ENCODE measurements at places on chromosomes 13 and 19. TPM values are rescaled to one million over a fixed set of nuclear protein-coding genes. Genes with fewer than 3 reads are reported as not detected.
A peak's percentile ranks its signal among the peaks of the same experiment; 100 is the strongest.

The LIM2 gene
- not detected for total RNA-seq

The PEAK3 gene
- total RNA-seq: not detected

The MBD3L2 gene
- total RNA-seq: not detected

The KCNK6 gene
- total RNA-seq: 14.4 TPM

The SMIM44 gene
- not detected for total RNA-seq

The KIR2DL1 gene
- total RNA-seq: not detected

The ADGRE1 gene
- not detected for total RNA-seq

The ZNF415 gene
- 15.5 TPM for total RNA-seq

The AMER2 gene
- 0.14 TPM for total RNA-seq

- H3K27ac ChIP-seq: no peak overlapping the region
- DNase-seq: no peak
- no peaks in the 10 kb centered on the region for H3K36me3 ChIP-seq
- H3K4me3 ChIP-seq: no peak overlapping the region
- H3K27me3 ChIP-seq: peaks cover 3% of the 10 kb centered on the region
Observed at GRCh38 chr19:6571167-6571566, 19.8 kb downstream of the CD70 start.

DNA sequence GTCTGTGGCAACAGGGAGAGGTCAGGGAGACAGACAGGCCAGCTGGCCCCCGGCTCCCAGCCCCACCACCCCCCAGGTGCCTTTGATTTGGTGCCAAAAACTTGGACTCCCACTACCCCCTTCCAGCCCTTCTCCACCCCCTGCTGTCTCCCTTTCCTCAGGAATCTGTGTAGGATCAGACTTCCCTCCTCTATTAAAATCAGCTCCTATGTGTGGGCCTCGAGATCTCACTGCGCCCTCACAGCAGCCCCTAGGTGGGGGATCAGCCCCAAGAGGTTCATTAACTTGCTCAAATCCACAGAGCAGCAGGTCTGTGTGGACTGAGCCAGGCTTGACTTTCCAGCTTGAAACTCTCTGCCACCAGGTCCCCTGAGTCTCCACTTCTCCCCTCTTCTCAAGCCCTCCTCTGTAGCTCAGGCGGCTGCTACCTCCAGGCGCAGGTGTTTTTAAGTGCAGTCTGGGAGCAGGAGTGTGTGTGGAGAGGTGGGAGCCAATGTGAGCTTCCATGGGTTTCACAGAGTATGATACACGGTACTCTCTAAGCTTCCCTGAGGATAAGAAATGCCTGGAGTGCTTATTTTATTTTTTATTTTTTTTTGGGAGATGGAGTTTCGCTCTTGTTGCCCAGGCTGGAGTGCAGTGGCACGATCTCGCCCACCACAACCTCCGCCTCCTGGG is 1.7 kb downstream of the GAPDHS start:
- no peak overlapping the region for H3K4me3 ChIP-seq
- H3K4me1 ChIP-seq: no peaks in the 10 kb centered on the region
- no peak for DNase-seq
- H3K27me3 ChIP-seq: peaks cover 3% of the 10 kb centered on the region
- no peaks in the 10 kb centered on the region for H3K36me3 ChIP-seq
- H3K27ac ChIP-seq: no peak overlapping the region

DNA sequence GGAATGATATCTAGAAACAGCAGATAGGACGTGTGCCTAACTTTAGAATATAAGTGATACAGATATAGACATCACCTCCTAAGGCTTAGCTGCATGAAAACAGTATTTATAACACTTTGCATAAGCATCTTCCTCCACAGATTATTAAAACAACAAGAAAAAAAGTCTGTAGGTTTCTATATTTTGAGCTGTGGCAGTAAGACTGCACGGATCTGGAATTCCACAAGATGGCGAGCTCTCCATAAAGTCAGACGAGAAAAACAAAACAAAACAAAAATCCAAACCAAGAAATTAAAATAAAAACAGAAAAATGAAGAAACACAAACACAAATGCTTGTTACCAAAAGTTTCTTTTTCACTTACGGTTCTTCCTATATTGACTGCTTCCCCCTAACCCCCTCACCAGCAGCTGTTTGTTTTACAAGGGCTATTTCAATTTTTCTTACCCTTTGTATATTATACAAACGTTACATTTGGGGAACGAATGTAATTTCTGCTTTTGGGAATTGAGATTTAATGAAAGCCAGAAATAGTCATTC is 285.8 kb downstream of the MYO16 start:
- H3K36me3 ChIP-seq: no peaks in the 10 kb centered on the region
- H3K4me3 ChIP-seq: peak overlapping the region; percentile 59
- H3K4me1 ChIP-seq: peaks cover 27% of the 10 kb centered on the region
- H3K27ac ChIP-seq: peak overlapping the region; percentile 95
- no peaks in the 10 kb centered on the region for H3K27me3 ChIP-seq

GRCh38 chr19:5632241-5632612 is 9.3 kb downstream of the SAFB start:
- H3K4me3 ChIP-seq: no peak overlapping the region
- no peak for DNase-seq
- H3K4me1 ChIP-seq: peaks cover 20% of the 10 kb centered on the region
- H3K27me3 ChIP-seq: no peaks in the 10 kb centered on the region
- peaks cover 27% of the 10 kb centered on the region for H3K36me3 ChIP-seq

DNA sequence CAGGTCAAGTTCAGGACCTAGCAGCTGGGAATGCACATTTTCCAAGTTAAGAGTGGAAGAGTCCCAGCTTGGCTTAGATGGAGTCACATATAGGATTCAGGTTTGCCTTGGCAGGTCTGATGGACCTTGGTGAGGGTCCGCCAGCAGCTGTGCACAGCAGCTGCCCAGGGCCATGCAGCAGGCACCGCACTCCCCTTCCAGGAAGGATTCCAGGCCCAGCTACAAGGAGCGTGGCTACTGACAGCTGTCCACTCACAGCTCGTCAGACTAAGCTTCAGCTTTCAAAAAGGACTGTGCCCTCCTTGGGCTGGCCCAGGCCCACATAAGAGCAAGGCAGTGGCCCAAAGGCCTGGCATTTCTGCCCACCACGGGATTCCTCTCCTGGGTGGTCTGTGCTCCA is 68.4 kb downstream of the ALOX5AP start:
- DNase-seq: peak; percentile 50
- H3K27ac ChIP-seq: no peak overlapping the region
- no peaks in the 10 kb centered on the region for H3K36me3 ChIP-seq
- H3K27me3 ChIP-seq: peaks cover 7% of the 10 kb centered on the region

GRCh38 chr13:109451726-109452125 is 334.7 kb downstream of the IRS2 start:
- H3K36me3 ChIP-seq: no peaks in the 10 kb centered on the region
- H3K4me1 ChIP-seq: no peaks in the 10 kb centered on the region
- H3K27me3 ChIP-seq: no peaks in the 10 kb centered on the region
- no peak overlapping the region for H3K27ac ChIP-seq
- no peak for DNase-seq
- H3K4me3 ChIP-seq: no peak overlapping the region

DNA sequence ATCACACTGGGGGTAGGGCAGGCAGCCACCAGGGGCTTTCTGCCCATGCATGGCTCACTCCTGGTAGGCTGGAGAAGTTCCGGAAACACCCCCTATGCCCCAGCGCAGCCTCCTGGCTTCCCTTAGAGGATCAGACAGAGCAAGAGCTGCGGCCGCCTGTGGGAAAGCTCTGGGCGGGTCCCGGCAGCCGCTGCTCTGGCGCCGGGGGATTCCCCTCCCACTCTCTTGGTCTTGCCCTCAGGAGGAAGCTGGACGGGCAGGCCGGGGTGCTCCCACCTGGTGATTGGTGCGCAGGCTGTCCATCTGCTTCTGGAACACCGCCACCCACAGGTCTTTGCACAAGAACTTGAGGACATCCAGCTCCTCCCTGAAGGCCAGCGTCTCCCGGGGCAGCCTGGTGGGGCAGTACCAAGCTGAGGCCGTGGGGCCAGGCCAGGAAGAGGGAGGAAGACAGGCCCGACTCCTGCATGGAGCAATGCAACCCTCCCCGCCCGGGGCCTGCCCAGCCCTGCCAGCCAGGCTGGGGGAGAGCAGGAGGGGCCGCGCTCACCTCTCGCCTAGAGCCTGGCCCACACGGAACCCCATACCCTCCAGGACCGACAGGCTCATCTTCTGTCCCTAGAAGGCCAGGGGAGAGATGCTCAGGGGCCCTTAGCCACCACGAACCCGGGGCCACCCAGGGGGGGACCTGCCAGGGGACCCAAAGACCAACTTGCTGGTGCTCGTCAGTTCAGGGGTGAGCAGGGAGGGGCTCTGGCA is 4.0 kb upstream of the NKPD1 start:
- H3K4me1 ChIP-seq: peaks cover 4% of the 10 kb centered on the region
- DNase-seq: no peak
- no peaks in the 10 kb centered on the region for H3K36me3 ChIP-seq
- no peak overlapping the region for H3K4me3 ChIP-seq
- no peak overlapping the region for H3K27ac ChIP-seq
- H3K27me3 ChIP-seq: peaks cover 4% of the 10 kb centered on the region

- peaks cover 2% of the 10 kb centered on the region for H3K27me3 ChIP-seq
- peaks cover 69% of the 10 kb centered on the region for H3K4me1 ChIP-seq
- no peak for DNase-seq
- no peak overlapping the region for H3K27ac ChIP-seq
- no peaks in the 10 kb centered on the region for H3K36me3 ChIP-seq
Observed at GRCh38 chr13:50995854-50996253, 86.3 kb downstream of the RNASEH2B start.

DNA sequence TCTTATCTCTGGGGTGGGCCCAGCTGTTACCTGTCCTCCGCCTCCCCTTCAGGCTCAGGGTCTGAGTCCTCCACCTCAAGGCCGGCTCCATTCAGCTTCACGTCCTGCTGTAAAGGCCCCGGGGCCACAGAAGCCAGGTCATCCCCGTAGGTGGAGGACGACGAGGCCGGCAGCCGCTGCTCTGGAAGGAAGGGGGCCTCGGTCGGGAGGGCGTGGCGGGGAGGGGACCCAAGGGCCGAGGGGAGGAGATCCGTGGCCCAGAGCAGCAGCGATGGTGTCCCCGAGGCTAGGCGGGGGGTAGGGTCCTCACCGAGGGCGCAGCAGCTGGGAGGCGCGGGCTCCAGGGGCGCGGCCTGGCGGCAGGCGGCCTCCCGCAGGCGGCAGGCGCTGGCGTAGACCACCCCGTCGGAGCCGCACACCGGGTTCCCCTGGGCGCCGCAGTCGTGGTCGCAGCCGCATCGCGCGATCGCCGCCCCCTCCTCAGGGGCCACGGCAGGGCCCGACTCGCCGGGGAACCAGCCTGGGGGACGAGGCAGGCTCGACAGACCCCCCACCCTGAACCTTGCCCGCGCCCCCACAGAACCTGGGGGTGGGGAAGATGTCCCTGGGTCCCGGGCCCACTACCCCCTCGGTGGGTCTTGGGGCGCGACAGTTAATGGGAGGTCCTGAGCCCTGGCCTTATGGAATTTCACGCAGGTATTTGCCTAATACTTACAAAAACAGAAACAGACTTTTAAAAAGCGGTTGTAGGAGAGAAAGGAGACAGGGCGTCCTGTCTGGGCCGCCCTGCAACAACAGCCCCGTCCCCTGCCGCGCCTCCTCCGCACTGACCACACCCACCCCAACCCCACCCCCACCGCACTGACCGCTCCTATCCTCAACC is 7.6 kb downstream of the F2RL3 start:
- peak overlapping the region; percentile 81 for H3K4me3 ChIP-seq
- no peaks in the 10 kb centered on the region for H3K36me3 ChIP-seq
- H3K27ac ChIP-seq: no peak overlapping the region
- H3K27me3 ChIP-seq: peaks cover 16% of the 10 kb centered on the region
- H3K4me1 ChIP-seq: no peaks in the 10 kb centered on the region

- DNase-seq: no peak
- H3K27ac ChIP-seq: no peak overlapping the region
- H3K36me3 ChIP-seq: no peaks in the 10 kb centered on the region
- peaks cover 18% of the 10 kb centered on the region for H3K27me3 ChIP-seq
- peaks cover 15% of the 10 kb centered on the region for H3K4me1 ChIP-seq
Observed at GRCh38 chr19:48415395-48415794, 21.9 kb downstream of the GRIN2D start.

- peaks cover 4% of the 10 kb centered on the region for H3K27me3 ChIP-seq
- DNase-seq: no peak
- peak overlapping the region; percentile 50 for H3K27ac ChIP-seq
Observed at GRCh38 chr13:25882466-25883357, 169.1 kb downstream of the SHISA2 start.

GRCh38 chr13:109146912-109147647 is 517.7 kb downstream of the MYO16 start:
- DNase-seq: no peak
- no peaks in the 10 kb centered on the region for H3K27me3 ChIP-seq
- no peak overlapping the region for H3K4me3 ChIP-seq
- no peaks in the 10 kb centered on the region for H3K36me3 ChIP-seq
- peaks cover 4% of the 10 kb centered on the region for H3K4me1 ChIP-seq

DNA sequence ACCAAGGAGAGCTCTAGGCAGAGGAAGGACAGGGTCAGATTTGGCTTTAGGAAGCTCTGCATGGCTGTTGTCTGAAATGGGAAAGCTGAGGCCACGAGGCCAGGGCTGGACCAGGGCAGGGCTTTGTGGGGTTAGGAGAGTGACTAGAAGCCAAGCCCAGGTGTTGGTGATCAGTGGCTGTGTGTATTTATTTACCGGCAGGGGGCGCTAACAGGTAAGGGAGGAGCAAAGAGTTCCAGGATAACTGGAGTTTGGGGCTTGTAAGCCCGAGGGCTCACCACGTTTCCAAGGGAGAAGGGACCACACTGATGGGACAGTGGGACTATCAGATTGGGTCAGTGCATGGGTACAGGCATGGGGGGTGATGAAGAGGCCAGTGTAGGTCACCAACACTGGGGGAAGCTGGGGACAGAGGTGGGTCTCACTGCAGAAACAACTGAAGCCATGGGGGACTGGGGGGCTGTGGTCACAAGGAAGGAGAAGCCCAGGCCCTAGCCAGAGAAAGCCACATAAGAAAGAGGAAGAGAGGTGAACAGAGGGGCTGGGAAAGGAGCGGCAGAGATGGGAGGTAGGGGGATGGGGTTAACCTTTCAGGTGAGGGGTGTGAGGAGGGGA is 3.9 kb downstream of the TMEM147 start:
- DNase-seq: no peak
- H3K36me3 ChIP-seq: peaks cover 5% of the 10 kb centered on the region
- H3K27ac ChIP-seq: peak overlapping the region; percentile 77
- peaks cover 16% of the 10 kb centered on the region for H3K4me1 ChIP-seq

DNA sequence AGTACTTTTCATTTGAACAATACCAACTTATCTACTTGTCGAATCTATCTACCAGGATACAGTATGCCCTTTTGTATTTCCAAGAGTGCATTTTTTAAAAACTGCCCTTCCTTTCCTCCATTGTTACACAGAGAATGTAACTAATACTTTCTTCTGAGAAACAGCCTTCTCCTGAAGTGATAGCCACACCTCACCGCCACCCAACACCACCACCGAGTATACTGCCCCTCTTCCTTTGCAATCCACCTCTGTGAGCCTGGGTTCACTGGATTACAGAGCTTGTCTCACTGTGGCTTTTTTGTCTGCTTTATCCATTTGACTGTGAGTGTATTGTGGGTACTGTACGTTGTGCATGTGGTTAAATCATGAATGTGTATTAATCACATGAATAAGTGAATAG is 305.4 kb downstream of the KLF12 start:
- no peak overlapping the region for H3K27ac ChIP-seq
- peaks cover 6% of the 10 kb centered on the region for H3K36me3 ChIP-seq
- H3K4me1 ChIP-seq: peaks cover 14% of the 10 kb centered on the region

- no peaks in the 10 kb centered on the region for H3K36me3 ChIP-seq
- peak overlapping the region; percentile 44 for H3K27ac ChIP-seq
- DNase-seq: no peak
Observed at GRCh38 chr13:20939662-20940061, 37.1 kb upstream of the XPO4 start.

Measured in type B pancreatic cell (in vitro differentiated cells).